Choroid plexus epithelial cell (primary cell): ENCODE measurements at places on chromosomes 2 and 18.

DNA sequence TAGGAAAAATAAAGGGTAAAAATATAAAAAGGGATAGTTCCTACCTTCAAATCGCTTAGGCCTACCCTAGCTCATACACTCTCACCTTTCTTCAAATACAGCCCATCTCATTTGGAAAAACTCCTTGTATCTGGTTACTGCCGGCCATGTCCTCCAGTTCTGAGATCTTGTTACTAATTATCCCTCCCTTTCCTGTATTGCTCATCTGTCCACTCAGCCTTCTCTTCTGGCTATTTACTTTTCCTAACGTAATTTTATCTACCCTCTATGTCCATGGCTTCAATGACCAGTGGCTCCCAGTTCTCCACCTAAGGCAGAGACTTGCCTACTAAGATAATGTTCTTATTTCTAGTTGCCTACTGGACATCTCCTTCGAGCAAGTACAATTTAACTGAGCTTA is 342.9 kb upstream of the ACVR2A start:
- DNase-seq = no peak

- no peak for DNase-seq
These were observed 269.4 kb upstream of the CCDC68 start for GRCh38 chr18:55228707-55229106.

DNA sequence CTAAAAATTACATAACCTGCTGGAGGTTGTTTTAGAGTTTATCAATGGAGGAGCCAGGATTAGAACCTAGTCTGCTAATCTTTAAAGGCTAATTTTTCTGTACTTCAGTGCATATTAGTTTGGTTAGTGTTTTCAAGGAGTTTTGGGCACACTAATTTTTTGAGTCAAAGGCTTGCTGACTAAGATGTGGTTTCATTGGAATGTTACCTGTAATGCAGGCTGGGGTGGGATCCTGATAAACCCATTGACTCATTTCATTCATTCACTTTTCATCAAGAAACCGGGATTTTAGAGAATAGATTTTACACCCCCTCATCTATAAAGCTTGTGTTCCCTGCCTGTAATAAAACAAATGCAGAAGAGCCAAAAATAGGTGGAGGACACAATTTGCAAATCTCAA is 91.9 kb upstream of the IL1R2 start:
- no peak for DNase-seq

DNA sequence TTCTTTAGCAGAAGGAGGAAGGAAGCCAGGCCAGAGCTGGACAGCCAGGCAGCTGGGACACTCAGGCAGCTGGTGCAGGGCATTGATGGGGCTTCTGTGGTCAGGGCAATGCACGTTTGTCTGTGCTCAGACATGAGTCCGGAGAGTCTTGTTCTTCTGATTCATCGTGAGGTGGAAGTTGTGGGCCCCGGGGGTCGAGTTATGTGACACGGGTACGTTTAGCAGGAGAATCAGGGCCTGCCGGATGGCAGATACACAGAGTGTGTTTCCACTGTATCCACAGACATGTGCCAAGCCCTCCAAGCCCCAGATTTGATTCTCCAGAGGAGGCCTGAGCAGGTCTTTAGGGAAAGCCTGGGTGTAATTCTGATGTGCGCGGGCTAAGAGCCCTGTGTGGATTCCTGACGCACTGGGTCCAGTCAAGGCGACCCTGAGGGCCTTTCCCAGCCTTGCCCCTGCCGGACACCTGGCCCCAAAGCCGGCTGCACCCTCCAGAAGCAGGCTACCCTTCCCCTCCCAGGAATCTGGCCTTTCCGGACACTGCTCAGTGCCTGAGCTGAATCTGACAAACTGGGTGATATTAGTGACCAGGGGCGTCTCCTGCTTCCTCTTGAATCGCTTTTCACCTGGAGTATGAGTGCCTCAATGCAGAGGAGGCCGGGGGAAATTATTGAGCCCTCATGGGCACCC is 10.1 kb downstream of the ARHGEF4 start:
- peak; percentile 59 for DNase-seq
